ENCODE measurements at places on chromosomes 2 and 18.

DNA sequence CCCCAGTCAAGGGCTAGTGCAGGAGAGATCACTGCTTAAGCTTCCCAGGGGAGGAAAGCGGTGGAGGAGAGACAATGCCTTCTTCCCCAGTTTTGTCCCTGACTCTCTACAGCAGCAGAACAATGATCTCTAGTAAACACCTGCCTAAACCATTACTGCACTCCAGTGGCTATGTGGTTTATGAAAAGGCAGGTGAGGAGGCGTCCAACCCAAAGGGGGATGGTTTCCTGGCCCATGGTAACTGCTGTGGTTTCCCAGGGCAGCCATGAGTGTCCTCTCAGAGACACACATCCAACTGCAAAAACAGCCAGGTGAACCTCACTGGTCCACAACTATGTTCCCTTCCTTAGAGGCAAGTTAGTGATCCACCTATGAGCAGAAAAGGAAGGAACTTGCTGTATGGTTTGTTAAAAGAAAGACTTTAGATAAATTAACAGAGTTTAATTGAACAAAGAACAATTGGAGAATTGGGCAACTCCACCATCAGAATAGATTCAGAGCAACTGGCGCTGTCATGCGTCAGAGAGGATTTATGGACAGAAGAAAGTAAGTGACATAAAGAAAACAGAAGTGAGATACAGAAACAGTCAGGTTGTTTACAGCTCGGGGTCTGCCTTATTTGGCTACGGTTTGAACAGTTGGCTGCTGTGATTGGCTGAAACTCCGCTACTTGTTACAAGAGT is 4.8 kb upstream of the TTC39C start:
- DNase-seq, result no peak

DNA sequence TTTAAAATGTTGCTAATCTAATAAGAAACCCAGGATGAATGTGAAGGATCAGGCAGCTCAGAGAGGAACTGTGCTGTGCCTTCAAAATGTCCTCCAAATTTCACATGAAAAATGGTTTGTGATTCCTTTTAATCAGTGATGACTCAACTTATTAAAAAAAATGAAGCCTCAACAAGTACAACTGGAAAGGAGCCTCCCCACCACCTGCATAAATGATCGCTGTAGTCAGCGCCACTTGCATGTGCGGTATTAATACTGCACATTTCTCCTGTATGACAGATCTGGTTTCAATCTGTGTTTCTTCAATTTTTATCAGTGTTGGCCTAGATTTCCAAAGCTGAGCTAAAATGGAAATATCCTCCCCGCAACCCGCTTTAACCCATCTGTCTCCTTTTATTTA is 115.0 kb upstream of the TMEM200C start:
- no peak for DNase-seq

DNA sequence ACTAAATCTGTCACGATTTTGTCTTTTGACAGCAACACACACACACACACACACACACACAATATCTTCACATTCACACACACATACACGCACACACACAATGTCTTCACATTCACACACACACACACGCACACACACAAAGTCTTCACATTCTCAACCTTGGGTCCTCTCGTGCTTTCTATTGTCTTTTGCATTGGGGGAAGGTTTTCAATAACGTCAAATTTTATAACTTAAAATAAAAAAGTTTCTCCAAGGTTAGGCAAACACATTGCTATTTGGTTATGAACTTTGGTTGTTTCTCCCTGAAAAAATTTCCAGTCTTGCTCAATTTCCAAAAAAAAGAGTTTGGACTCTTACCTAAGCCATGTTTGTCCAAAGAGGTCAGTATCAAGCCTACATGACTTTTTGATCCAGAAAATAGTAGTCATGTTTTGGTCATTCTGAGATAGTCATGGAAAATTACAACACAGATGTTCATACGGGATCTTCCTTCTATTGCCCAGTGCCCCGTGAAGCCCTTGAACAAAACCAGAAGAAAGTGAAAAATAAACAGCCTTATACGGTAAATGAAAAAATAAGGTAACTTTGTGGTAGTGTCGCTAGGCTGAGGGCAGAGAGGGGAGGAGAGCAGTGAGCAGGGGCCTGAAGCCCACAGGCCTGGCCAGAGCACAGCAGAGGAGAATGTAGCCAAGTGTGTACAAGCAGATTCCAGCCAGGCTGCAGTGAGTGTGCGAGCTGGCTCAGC is 542.8 kb upstream of the ID2 start:
- DNase-seq, result no peak

GRCh38 chr2:208807756-208808155 is 401.2 kb downstream of the PTH2R start:
- DNase-seq, result no peak

DNA sequence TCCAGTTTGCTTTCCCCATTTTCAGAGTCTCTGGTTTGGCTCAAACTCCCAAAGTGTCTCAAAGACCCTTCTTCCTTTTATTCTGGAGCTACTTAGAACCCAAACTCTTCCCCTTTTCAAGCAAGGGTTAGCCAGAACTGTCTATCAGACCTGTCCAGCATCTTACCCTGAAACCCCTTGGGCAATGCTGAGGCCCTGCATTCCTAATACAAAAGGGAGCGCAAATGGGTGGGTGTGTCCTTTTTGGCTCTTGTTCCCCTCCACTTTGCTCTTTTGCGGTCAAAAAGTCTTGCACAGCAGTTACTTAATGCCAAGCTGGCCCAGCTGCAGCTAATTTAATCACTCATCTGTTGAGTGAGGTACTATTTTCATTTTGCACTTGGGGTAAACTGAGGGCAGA is 231.2 kb upstream of the FOSL2 start:
- no peak for DNase-seq

All from H9 (cell line).